PC-3 (cell line): ENCODE measurements at places on chromosomes 4 and X.
A peak's percentile ranks its signal among the peaks of the same experiment; 100 is the strongest.

- no peak for DNase-seq
Observed at GRCh38 chr4:25970226-25970675, 56.2 kb downstream of the SMIM20 start.

GRCh38 chr4:71526637-71527406, 188.0 kb downstream of the SLC4A4 start:
- peak; percentile 33 for DNase-seq

DNA sequence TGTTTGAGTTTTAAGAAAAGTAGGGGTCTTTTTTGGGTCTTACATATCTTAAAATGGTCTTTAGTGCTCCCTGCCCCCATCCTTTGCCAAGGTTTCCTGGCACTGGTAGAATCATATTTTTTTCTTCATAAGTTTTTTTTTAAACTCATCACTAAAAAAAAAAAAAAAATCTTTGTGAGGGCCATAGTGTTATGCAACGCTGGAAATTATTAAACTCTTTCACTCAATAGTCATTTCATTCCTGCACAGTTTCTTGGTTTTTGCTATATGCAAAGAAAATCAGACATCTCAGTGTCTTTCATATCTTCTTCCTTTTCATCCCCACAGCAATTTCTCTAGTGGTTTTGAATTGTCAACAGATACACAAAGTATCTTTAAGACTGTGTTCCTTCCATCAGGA, 95.6 kb downstream of the TMA16 start:
- DNase-seq = no peak

- no peak for DNase-seq
Observed at GRCh38 chr4:85610450-85610849, 135.5 kb downstream of the ARHGAP24 start.

GRCh38 chr4:89757154-89757719, 79.7 kb downstream of the SNCA start:
- no peak for DNase-seq

GRCh38 chr4:81432825-81433224, 38.9 kb downstream of the RASGEF1B start:
- DNase-seq = no peak

DNA sequence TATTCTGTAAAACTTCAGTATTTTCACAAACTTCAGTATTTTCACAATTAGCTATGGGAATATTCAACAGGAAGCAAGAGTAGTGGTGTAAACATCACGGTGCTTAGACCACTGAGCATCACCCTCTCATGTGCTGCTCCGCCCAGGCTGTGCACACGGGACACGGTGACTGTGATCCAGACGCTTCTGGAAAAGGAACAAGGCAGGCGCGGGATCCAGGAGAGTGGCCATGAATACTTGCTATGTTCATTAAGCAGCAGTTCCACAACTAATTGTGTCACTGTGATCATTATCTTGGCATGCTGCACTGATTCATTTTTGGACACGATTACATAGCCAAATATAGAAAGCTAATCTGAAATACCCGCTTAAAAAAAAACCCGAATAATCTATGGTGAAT, 19.6 kb upstream of the FAT1 start:
- DNase-seq = no peak

- no peak for DNase-seq
Observed at GRCh38 chrX:46716796-46717195, 42.1 kb downstream of the SLC9A7 start.

GRCh38 chr4:7273738-7274297, 81.5 kb downstream of the SORCS2 start:
- no peak for DNase-seq

DNA sequence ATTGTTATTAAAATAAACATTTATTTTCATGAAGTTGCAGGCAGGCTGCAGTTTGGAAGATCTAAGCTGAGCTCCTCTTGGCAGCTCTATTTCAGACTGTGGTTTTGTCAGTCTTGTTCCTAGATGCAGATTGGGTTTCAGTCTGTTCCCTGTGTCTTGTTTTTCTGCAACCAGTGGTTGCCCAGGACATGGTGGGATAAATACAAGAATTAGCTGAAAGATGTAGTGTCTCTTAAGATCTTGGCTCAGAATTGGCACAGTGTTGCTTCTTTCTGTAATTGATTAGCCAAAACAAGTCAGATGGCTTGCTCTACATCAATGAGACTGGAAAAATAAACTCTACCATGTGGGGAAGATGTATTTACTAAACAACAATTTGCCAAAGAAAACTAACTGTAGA, 283.0 kb upstream of the BOD1L1 start:
- DNase-seq = no peak

- peak; percentile 97 for DNase-seq
Observed at GRCh38 chr4:95129821-95130311, 372.1 kb downstream of the BMPR1B start.

- DNase-seq = no peak
Observed at GRCh38 chr4:119471259-119471658, 149.3 kb upstream of the FABP2 start.

- DNase-seq = no peak
Observed at GRCh38 chr4:132266374-132266773, 882.7 kb upstream of the PCDH10 start.

DNA sequence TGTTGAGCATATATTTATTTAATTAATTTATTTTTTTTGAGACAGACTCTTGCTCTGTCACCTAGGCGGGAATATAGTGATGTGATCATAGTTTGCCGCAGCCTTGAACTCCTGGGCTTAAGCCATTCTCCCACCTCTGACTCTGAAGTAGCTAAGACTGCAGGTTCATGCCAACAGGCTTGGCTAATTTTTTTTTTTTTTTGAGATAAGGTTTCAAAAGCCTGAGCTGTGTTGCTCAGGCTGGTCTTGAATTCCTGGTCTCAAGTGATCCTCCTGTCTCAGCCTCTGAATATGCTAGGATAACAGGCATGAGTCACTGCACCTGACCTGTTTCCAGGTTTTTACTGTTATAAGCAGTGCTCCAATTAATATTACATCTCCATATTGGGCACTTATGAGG, 4.8 kb downstream of the ADD1 start:
- DNase-seq = peak; percentile 12

GRCh38 chr4:15691346-15692135, 9.9 kb downstream of the FAM200B start:
- DNase-seq = peak; percentile 42

DNA sequence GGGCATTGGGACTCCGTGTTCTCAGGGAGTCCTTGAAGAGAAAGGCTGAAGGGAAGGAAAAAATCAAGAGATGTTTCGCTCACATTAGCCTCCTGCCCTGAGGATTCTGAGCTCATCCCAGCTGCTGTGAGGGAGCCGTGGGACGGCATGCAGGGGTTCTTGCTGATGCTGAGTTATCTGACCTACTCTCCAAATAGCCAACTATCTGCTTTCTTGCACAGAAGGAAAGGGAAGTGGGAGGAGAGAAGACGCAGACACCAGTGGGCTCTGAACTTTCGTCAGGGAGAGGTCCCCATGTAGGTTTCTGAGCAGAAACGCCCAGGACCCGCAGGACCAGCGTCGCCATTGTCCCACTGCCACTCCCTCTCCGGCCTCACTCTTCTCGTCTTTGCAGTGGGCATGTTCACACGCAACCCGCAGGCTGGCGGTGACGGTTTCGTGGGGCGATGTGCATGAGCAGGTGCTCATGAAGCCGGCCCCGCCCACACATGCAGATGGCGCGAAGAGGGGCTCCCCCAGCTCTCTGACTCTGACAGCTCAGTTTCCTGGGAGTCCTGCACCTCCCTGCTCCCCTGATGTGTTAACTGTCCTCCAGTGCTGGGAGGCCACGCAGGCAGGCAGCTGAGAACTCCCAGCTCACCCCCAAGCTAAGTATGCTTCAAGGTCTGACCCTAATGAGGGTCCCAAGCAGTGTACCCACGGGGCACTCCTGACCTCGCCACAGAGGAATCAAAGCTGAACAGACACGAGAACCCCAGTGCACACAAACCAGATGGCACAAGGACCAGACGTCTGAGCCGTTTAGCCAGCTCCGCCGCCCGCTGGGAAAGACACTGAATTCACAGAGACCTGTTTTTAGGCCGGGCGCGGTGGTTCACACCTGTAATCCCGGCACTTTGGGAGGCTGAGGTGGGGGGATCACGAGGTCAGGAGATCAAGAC, 13.6 kb upstream of the ABLIM2 start:
- no peak for DNase-seq

GRCh38 chr4:151624626-151625565, 135.9 kb downstream of the GATB start:
- no peak for DNase-seq

- DNase-seq = peak; percentile 43
Observed at GRCh38 chr4:111937368-111937767, 207.9 kb upstream of the FAM241A start.

- DNase-seq = no peak
Observed at GRCh38 chrX:102767287-102767686, 46.7 kb downstream of the GPRASP3 start.

DNA sequence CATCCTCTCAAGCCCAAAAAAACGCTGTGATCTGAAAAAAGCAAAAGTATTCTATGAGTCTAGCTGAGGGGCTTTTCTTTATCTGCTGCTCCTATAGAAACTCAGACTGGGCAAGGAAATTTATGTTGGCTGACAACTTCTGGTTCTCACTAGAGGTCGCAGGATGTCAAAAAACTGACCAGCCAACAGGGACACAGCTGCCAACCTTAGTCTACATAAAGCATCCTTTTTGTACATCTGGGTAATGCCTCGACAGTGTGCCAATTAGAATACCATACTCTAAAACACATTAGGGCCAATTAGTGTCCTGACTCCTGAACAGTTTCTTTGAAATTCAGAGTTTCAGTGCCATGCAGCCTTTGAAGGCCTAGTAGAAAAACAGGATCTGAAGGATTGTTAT, 8.8 kb upstream of the TLL1 start:
- DNase-seq = no peak

DNA sequence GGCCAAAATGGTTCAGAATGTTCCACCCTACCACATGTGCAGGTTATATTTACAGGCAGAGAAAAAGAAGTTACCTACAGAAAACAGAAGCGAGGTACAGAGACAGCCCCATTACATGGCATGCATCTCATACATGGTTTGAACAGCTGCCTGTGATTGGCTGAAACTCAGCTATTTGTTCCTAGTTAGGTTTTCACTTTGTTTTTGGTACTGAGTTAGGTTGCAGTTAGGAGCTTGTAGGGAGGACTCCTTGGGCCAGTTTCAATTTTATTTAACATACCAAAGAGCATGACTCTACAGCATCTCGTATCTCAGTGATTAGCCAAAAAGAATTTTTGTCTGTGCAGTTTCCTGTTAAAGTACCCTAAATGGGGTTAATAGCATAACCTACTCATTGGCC, 392.0 kb downstream of the MAPK10 start:
- no peak for DNase-seq

GRCh38 chr4:142292231-142292630, 553.9 kb downstream of the INPP4B start:
- DNase-seq = no peak

- DNase-seq = no peak
Observed at GRCh38 chrX:154529206-154529612, 13.2 kb upstream of the FAM3A start.

- no peak for DNase-seq
Observed at GRCh38 chr4:30413915-30414314, 306.3 kb upstream of the PCDH7 start.

- peak; percentile 15 for DNase-seq
Observed at GRCh38 chrX:17736478-17736855, 826 bp upstream of the SCML1 start.

GRCh38 chr4:2287594-2287915, 25.6 kb upstream of the MXD4 start:
- DNase-seq = no peak

DNA sequence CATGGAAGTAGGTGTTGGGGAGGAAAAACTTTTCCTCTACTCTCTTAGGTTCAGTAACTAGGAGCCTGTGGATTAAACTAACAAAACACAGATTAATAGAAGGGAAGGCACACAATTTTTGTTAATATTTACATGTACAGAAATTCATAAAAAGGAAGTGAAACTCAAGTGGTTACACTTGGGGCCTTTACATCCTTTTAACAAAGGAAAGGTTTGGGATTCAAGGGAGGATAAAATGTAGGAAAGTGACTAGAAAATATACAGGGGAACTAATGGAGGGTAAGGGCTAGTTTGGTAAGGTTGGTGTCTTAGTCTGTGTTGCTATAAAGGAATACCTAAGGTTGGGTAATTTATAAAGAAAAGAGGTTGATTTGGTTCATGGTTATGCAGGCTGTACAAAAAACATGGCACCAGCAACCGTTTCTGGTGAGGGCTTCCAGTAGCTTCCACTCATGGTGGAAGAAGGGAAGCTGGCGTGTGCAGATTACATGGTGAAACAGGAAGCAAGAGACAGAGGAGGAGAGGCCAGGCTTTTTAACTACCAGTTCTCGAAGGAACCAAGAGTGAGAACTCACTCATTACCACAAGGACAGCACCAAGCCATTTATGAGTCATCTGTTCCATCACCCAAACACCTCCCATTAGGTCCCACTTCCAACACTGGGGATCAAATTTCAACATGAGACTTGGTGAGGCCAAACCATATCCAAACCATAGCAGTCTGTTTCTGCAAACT, 124.4 kb downstream of the CHRDL1 start:
- DNase-seq = no peak

- no peak for DNase-seq
Observed at GRCh38 chr4:10959586-10959985, 275.0 kb upstream of the CLNK start.

DNA sequence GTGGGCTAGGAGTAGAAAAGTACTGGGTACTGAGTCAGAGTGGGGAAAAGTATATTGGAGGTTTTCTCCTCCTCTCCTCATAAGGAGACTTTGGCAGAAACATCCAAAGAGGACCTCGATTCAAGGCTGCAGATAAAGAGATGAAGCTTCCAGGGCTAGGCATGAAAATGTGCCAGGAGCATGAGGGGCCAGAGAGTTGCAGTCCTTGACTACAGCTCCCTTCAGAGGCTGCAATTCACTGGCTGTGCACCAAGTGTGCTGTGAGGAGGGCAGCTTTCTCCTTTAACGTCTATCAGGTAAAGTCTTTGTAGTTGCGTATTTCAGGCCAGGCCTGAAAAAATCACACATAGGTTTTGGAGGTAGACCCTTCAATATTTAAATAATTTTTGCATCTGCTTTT, 174.9 kb upstream of the VEGFC start:
- no peak for DNase-seq

- DNase-seq = peak; percentile 22
Observed at GRCh38 chrX:53223068-53223693, 1.8 kb downstream of the KDM5C start.

- DNase-seq = peak; percentile 83
Observed at GRCh38 chrX:119552508-119552907, 12.7 kb downstream of the STEEP1 start.

- peak; percentile 52 for DNase-seq
Observed at GRCh38 chrX:115650916-115651315, 89.9 kb downstream of the PLS3 start.

- DNase-seq = no peak
Observed at GRCh38 chr4:41472081-41472480, 65.9 kb upstream of the LIMCH1 start.

DNA sequence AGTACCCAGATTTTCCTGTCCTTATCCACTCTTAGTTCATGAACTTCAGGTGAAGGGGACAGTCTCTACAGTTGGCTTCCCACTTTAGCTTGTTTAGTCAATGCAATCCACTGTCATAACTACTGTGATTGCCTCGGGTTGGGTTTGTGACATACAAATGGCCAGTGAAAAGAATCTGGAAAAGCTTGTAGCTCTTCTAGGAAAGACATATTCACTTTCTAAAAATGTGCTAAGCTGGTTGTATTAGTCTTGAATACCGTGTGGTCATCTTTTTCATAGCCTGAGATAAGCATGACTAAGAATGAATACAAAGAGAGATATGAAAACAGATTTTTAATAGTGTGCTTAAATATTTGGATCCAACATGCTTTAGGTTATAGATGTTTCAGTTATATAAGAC, 1443.5 kb upstream of the IGFBP7 start:
- DNase-seq = peak; percentile 71

- no peak for DNase-seq
Observed at GRCh38 chr4:164937576-164938270, 39.7 kb downstream of the TRIM61 start.
